ENCODE measurements at places on chromosomes 12 and 14.

DNA sequence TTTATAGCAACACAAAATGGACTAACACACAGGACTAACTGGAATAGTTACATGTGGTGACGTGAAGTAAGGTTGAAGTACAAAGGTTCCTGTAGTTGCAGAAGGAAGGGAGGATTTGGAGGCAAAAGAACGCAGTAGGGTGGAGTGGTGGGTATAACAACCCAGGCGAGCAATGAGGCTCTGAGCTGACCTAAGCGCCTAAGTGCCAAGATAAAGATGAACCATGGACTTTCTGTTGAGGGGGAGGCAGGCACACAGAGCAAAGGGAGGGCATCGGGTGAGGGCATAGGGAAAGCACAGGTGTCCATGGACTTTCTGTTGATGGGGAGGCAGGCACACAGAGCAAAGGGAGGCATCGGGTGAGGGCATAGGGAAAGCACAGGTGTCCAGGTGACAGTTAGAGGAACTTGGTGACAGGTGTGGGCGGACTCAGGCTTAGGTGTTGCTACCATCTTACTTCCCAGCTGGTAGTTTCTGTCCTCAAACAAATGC lies 15.2 kb downstream of the SCNN1A start:
- no peak for DNase-seq

- no peak for DNase-seq
Observed at GRCh38 chr12:18502422-18502968, 235.3 kb downstream of the PLCZ1 start.

GRCh38 chr14:51548187-51548586 lies 103.5 kb upstream of the FRMD6 start:
- no peak for DNase-seq

GRCh38 chr14:104548802-104549535 lies 30.6 kb upstream of the C14orf180 start:
- DNase-seq = no peak
